ENCODE measurements at places on chromosomes 12 and 14. TPM values are rescaled to one million over a fixed set of nuclear protein-coding genes. Genes with fewer than 3 reads are reported as not detected.

The CAMKK2 gene
- 15.0 TPM for total RNA-seq

- no peak for DNase-seq
These were observed 17.9 kb upstream of the KRT86 start for GRCh38 chr12:52256584-52256935.

The NPFF gene
- not detected for total RNA-seq

The SINHCAF gene
- total RNA-seq: 190 TPM

- DNase-seq: no peak
These were observed 21.2 kb downstream of the APPL2 start for GRCh38 chr12:105214670-105215375.

The DHRS2 gene
- total RNA-seq: 1.3 TPM

DNA sequence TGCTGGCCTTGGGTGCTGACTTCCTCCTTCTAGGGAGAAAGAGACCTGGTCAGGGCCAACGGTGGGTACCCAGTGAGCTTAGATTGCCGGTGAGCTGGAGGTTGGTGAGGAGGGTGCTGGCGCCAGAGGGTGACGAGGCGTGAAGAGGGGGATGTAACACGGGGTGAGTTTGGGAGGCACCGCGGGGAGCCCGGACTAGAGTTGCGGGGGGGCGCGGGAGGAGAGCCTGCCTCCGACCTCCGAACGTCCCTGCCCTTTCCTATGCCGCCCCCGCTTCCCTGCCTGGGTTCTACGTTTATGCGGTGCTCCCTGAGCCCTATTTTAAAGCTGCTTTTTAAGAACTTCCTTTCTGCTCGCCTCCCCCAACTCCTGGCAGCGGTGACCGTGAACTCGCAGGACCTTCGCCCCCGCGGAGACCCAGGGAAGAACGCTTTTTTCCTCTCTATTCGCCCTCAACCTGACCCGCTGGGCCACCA is 18.6 kb downstream of the OR6S1 start:
- no peak for DNase-seq

DNA sequence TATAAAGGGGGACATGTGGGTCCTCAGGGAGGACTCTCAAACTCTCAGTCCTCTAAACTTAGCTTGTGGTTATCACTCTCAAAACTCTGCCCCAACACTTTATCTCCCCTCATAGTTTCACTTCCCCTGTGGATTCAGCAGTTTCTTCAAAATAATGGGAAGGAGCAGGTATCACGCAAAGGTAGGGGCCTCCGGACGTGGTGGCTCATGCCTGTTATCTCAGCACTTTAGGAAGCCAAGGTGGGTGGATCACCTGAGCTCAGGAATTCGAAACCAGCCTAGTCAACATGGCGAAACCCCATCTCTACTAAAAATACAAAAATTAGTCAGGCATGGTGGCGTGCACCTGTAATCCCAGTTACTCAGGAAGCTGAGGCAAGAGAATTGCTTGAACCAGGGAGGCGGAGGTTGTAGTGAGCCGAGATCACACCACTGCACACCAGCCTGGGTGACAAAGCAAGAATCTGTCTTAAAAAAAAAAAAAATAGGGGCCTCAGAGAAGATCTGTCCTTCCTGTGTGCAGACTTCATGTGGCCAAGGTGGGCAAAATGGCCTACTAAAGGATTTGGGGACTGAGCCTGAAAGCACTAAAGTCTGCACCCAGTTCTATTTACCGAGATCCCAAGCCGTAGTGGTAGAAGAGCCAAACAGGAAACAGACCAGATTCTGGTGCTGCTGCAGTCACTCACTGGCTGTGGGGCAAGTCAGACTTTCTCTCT is 6.4 kb downstream of the ITGB7 start:
- peak; percentile 75 for DNase-seq

- no peak for DNase-seq
These were observed 159.4 kb upstream of the PLEKHG7 start for GRCh38 chr12:92543359-92543758.

GRCh38 chr14:100140452-100141078 is 18.9 kb downstream of the DEGS2 start:
- DNase-seq: no peak

- no peak for DNase-seq
These were observed 30.8 kb downstream of the XRCC3 start for GRCh38 chr14:103684471-103684870.

DNA sequence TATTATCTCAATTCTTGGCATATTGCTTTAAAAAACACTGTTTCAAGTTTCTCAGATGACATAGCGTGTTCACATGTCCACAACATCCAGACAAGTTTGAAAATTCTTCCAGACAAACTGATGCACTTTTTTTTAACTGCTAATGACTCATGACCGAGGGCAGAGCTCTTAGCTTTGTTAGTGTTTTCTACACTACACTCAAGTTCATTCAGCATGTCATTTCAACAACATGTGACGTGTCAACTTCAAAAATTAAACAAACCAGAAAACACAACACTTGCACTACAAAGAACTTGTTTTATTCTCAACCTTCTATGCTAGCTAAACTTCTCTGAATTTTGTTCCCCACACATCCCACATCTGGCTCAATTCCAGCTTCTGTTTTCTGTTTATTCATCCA is 1186.3 kb upstream of the FLRT2 start:
- DNase-seq: no peak

The RAD9B gene
- 2.0 TPM for total RNA-seq

DNA sequence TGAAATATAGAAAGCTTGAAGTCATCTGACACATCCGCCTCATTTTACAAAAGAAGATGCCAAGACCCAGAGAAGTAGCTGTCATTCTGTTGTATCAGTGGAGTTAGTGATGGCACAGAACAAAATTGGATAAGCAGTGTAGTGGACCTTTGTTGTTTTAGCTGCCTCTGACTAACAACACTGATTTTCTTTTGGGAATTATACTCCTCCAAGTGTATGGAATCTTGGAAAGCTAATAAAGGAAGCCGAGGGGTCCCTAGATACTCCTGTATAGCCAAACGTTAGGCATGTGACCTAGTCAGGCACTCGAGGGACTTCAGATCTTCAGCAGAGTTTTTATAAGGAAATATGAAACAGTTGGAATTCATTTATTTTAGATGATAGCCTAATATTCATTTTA is 94.5 kb downstream of the OTOGL start:
- no peak for DNase-seq

The IQSEC3 gene
- total RNA-seq: 1.6 TPM

The VPS37B gene
- total RNA-seq: 11.1 TPM

GRCh38 chr14:35245051-35245450 is 47.1 kb upstream of the PSMA6 start:
- no peak for DNase-seq

DNA sequence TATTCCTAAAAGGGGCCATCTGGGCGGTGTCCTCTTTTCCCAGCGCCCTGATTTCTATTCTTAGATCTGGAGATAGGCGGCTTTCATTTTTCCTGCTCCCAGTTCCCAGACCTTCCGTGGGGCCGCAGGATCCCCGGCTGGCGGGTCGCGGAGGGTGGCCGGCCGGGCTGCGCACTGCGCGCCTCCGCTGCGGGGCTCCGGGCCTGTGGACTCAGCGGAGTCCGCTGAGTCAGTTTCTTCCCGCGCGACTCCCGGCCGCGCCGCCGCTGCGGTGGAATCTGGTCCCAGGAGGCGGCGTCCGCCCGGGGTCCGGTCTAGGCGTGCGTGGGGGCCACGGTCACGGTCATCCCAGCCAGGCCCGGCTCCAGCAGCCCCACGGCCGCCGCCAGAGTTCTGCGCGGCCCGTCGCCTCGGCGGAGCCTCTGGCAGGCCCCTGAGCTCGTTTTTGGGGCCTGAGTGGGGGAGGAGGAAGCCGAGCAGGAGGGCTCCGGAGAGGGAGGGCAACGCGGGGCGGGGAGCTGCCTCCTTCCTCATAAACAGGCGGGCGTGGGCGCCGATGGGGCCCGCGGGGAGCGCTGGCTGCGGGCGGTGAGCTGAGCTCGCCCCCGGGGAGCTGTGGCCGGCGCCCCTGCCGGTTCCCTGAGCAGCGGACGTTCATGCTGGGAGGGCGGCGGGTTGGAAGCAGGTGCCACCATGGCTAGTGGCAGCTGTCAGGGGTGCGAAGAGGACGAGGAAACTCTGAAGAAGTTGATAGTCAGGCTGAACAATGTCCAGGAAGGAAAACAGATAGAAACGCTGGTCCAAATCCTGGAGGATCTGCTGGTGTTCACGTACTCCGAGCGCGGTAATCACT is at the start of gene LRRK2:
Gene LRRK2 (plus strand): TSS at position 559 of the 853 bp plus-strand sequence. CDS start 135 bp downstream, at position 694.
- peak; percentile 6 for DNase-seq

DNA sequence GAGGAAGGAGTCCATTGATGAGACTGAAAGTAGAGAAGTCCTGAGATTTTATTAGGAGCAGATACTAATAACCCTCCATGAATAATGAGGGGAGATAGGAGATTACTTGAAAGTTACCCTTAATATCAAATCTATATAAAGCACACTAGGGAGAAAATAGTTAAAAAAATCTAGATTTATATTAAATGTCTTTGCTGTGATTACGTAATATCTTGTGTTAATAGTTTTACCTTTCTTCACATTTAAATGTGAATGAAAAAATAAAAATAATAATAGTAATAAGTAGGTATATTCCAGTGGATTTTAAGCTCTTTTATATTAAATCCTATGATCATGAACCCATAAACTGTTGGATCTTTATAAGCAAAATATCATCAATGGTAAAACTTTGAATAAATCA is 267.3 kb upstream of the SYT10 start:
- no peak for DNase-seq

DNA sequence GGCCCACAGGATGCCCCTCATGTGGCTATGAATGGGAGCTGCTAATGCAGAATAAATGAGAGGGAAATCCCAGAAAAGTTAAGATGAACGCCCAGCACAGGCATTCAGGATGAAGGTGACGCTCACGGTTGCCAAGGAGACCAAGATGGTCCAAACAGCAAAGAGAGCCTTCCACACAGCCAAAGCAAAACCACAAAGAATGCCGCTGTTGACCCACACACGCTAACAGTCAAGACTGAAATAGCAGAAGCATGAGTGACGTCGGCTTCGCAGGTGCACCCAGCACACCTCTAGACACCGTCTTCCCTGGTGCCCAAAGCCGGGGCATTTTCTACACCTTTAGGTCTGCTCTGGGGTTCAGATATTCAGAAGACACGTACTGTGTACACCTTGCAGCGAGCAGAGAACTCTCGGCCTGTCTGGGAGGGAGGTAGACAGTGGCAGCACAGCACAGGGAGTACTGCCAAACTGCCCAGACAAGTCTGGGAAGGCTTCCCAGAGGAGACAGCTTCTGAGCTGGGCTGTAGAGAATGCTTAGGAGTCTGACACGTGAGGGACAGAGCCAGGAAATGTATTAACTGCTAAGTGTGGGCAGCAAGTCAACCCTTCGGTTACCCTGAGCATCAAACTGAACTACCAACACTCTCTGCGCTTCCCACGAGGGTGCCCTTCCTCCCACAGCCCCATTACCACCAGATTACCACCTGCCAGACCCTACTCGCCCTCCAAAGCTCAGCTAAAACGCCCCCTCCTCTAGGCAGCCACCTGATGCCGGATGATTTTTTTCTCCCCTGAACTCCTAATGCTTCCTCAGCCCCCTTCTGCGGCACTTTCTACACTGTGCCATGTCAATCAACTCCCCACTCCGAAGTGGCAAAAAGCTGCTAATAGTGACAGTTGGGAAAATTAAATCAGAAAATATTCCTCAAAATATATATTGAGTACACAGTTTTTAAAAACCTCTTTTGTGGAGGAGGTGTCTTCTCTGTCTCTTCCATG is 50.1 kb downstream of the CCDC88C start:
- peak; percentile 72 for DNase-seq

DNA sequence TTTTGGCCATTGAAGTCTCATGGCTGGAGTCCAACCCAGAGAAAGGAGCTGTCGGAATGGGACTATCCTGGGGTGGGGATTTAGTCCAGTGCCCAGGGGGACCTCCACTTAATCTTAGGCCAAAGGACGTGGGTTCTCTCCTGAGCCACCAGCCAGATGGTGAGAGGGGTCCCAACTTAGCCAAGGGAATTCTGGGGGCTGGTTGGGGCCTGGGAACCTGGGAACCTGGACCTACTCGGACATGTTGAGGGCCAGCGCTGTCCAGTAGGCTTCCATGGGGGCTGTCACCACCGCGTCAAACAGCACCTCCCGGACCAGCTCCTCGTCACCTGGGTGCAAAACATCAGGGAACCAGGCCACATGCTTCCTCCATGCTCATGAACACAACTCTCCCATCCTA is 33.4 kb downstream of the LRTM2 start:
- DNase-seq: no peak

GRCh38 chr14:57567220-57567619 is 73.6 kb upstream of the CCDC198 start:
- DNase-seq: no peak

The CLEC9A gene
- not detected for total RNA-seq

DNA sequence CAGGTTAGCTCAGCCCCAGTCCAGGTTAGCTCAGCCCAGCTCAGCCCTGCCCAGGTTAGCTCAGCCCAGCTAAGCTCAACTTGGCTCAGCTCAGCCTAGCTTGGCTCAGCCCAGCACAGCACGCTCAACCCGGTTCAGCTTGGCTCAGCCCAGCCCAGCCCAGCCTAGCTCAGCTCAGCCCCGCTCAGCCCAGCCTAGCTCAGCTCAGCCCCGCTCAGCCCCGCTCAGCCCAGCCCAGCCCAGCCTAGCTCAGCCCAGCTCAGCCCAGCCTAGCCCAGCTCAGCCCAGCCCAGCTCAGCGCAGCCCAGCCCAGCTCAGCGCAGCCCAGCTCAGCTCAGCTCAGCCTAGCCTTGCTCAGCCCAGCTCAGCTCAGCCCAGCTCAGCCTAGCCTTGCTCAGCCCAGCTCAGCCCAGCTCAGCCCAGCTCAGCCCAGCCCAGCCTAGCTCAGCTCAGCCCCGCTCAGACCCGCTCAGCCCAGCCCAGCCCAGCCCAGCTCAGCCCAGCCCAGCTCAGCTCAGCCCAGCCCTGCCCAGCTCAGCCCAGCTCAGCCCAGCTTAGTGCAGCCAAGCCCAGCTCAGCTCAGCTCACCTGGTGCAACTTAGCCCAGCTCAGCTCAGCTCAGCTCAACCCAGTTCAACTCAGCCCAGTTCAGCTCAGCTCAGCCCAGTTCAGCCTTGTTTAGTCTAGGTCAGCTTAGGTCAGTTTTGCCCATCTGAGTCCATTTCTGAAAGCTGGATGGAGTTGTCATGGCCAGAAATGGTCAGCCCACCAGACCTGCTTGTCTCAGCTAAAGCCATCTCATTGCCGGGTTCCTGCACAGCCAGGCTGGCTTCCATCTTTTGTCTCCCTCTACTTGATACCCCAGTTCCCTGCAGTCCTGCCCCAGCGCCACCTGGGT is 333.6 kb downstream of the TMEM121 start:
- DNase-seq: no peak

DNA sequence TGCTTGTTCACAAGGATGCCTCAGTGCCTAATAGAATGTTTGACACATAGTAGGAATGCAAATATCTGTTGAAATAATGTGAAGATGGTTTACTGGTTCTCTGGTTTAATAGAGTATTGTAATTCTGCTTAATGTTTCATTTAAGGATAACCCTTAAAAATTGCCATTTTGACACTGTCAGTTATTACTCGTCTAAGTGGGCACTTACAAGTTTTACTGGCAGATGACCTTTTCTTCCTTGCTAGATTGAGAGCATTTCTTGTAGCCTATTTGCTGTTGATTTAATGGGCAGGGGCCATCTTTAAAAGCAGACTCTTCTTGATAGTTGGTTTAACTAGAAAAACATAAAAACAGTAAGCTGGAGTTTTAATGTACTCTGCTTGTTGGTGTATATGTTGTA is 1.9 kb downstream of the TMEM263 start:
- DNase-seq: no peak

- DNase-seq: no peak
These were observed 31.2 kb downstream of the FBXO21 start for GRCh38 chr12:117158911-117159553.

GRCh38 chr12:131833896-131834641 is 5.9 kb downstream of the MMP17 start:
- DNase-seq: no peak

The HOXC10 gene
- not detected for total RNA-seq

GRCh38 chr14:44149597-44149996 is 357.5 kb downstream of the FSCB start:
- no peak for DNase-seq

- DNase-seq: no peak
These were observed 25.8 kb upstream of the TMCC3 start for GRCh38 chr12:94676031-94676641.
